Fibroblast of skin of right quadriceps (primary cell): ENCODE measurements at places on chromosomes 1 and 21.

GRCh38 chr21:29805105-29805504, 134.7 kb downstream of the GRIK1 start:
- DNase-seq: no peak

GRCh38 chr21:40433538-40433937, 413.4 kb downstream of the DSCAM start:
- no peak for DNase-seq

GRCh38 chr1:8825985-8826481, 8.6 kb upstream of the RERE start:
- DNase-seq: peak; percentile 80

DNA sequence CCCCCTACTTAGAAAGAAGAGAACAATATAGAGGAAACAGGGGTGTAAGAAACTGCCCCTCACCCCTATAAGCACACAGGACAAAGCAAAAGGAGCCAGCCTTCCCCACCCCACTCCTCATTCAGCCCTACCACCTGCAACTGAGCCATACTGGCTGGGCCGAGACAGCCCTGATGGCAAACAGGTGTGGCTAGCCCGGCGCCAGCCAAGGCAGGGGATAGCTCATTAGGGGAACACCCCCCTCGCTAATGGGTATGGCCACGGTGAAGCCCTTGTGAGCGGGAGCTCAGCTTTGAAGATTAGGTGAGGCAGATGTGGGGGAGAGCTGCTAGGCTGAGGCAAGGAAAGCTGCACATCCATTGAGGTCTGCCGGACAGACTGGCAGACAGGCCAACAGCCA, 65.5 kb downstream of the ERI3 start:
- DNase-seq: no peak

DNA sequence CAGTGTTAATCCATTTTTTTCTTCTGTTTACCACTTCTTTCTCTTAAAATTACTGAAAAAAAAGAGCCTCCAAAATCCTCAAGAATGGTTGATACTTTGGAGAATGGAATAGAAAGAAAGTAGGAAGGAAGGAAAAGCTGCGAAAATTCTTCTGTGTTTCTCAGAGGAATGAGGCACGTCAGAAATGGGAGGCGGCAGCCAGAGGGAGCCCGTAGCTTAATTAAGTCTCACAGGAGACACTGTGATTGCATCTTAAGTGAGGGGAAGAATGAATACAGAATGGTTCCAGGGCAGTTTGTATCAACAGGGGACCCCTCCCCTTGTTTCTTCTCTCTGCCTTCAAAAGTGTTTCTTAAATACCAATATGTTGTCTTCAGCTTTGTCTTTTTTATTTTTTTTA, 1099.5 kb downstream of the PLA2G4A start:
- peak; percentile 29 for DNase-seq

DNA sequence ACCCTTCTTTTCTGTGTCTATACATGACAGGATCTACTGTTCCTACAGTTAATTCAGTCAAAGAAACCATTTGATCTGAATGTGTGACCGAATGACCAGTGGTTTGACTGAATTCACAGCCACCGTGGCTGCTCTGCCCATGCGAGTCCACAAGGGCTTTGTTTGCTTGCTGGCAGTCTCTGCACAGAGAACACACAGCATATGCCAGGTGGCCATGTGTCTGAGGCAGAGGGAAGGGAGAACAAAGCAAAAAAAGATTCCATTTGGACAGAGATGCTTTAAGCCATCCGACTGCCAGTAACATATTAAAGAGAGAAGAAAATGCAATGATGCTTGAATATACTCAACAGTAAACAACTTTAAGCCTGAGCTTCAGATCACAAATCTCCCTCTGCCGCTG, 737.8 kb upstream of the CXADR start:
- no peak for DNase-seq

GRCh38 chr21:19197950-19198349, 794.4 kb upstream of the TMPRSS15 start:
- DNase-seq: no peak

DNA sequence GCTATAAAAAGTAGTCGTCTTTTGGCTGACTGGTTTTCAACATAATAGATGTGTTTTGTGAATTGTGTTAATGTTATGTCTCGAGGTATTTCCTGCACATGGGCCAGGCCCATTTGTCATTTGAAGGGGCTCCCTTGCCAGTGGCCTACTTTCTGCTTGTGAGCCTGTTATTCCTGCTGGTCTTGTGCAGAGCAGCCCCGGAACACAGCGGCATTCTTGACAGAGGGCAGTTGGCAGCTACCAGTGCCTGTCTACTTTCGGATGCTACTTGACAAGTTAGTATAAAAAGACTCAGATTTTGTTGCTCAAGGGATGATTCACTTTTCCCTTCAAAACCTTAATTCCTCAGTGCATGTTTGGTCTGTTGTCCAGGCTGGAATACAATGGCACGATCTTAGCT, 28.5 kb downstream of the PGM1 start:
- DNase-seq: no peak

- DNase-seq: no peak
Measured at GRCh38 chr1:174376030-174376429, 71.7 kb upstream of the GPR52 start.

GRCh38 chr1:234094172-234094571, 189.7 kb downstream of the SLC35F3 start:
- DNase-seq: no peak

GRCh38 chr1:24536391-24536840, 19.5 kb upstream of the NCMAP start:
- DNase-seq: peak; percentile 65

DNA sequence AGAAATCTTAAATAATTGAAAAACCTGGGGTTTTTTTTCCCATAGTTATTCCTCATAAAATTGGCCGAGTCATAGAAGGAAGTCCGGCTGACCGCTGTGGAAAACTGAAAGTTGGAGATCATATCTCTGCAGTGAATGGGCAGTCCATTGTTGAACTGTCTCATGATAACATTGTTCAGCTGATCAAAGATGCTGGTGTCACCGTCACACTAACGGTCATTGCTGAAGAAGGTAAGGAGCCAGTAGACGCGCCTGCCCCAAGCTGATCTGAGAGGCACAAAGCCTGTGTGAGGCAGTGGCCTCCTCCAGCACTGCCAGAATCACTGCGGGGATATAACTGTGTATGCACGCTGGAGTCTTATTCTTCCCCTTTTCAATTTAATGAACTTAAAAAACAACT, 100.3 kb downstream of the PHTF1 start:
- no peak for DNase-seq

DNA sequence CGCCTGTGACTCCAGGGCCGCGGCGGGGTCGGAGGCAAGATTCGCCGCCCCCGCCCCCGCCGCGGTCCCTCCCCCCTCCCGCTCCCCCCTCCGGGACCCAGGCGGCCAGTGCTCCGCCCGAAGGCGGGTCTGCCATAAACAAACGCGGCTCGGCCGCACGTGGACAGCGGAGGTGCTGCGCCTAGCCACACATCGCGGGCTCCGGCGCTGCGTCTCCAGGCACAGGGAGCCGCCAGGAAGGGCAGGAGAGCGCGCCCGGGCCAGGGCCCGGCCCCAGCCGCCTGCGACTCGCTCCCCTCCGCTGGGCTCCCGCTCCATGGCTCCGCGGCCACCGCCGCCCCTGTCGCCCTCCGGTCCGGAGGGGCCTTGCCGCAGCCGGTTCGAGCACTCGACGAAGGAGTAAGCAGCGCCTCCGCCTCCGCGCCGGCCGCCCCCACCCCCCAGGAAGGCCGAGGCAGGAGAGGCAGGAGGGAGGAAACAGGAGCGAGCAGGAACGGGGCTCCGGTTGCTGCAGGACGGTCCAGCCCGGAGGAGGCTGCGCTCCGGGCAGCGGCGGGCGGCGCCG, at the start of gene SIM2:
TSS of gene SIM2 (plus strand) at position 135 of the 565 bp plus-strand sequence. CDS start 632 bp downstream, outside the sequence.
- no peak for DNase-seq

DNA sequence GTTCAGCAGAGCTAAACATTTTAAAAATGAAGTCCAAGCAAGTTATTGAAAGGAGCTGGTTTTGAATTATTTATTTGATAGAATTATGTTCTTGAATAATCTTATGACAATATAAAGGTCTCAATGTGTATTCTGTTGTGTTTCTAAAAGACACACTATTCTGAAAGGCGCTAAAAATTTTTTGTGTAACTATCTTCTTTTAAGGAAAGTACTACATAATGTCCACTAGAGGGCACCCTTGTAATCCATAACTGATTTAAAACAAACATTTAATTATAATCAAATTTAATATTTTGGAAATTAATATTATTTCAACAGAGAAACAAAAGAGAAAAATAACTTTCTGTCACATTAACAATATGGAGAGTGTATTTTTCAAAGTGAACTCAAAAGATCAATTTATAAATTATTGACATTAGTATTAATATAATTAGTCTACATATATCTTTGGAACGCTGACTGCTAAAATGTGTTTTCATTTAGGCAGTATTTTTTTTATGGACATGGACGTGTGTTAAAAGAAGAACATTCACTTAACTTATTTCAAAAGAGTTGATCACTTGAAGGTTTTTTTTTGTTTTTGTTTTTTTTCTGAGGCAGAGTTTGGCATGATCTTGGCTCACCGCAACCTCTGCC, 248.4 kb downstream of the DENND1B start:
- peak; percentile 16 for DNase-seq

GRCh38 chr1:115217150-115218033, 120.7 kb downstream of the NGF start:
- no peak for DNase-seq

GRCh38 chr1:214188835-214189234, 92.1 kb upstream of the SMYD2 start:
- DNase-seq: no peak

- DNase-seq: no peak
Measured at GRCh38 chr1:114103992-114104391, 49.7 kb downstream of the SYT6 start.

DNA sequence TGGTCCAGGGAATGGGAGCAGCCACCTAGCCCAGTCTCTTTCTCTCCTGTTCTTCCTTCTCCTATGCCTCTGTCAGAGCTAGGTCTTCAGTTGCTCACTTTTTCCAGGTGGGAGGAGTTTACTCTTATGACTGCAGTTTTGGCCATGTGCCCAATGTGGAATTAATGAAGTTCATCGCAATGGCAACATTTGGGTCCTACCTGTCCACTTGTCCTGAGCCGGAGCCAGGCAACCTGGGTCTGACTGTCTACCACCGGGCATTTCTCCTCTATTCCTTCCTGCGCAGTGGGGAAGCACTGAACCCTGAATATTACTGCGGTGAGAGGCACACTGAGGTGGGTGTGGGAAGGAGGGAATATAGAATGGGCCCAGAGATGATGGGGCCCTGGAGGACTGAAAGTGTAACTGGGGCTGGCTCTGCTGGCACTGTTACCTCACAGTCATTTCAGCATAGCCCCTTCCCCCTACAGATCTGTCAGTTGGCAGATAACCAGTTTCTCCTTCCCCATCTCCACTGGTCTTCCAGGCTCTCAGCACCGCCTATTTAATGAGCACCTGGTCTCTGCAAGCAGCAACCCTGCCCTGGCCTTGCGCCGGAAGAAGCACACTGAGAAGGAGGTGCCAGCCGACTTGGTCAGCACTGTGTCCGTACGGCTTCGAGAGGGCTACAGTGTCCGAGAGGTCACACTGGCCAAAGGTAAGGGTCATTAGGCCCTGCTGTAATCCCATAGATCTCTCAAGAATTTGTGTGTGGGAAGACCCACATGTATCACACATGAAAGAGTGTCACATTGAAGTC, 30.1 kb downstream of the SZT2 start:
- DNase-seq: no peak

DNA sequence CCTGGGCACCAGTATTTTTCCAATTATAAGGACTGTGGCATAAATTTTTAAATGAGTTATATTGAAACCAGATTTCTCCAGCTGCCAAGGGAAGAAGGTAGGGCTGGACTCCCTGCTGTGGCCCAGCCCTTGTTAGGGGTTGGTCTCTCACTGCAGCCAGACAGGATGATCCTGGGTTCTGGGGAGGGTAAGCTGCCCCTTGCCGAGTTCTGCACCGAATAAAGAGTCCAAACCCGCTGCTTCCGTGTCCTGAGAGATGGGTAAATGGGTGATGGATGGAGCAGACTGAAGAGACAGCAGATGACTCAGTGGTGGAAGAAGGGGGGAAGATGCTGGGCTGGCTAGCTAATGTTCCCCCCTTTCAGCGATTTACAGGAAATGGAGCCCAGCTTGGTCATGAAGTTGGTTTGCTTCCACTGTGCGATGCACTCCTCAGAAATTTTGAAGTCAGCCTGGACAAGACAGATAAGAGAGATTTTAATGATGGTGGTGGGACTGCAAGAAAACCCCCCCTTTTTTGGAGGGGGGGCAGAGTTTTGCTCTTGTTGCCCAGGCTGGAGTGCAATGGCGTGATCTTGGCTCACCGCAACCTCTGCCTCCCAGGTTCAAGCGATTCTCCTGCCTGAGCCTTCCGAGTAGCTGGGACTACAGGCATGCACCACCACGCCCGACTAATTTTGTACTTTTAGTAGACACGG, 41.4 kb downstream of the YARS1 start:
- peak; percentile 77 for DNase-seq

- no peak for DNase-seq
Measured at GRCh38 chr21:43311301-43311817, 115.6 kb downstream of the SIK1 start.

GRCh38 chr1:18541046-18541795, 60.5 kb downstream of the KLHDC7A start:
- DNase-seq: no peak

GRCh38 chr1:74530892-74531291, 18.5 kb upstream of the LRRC53 start:
- DNase-seq: no peak

GRCh38 chr1:89973471-89974127, 21.3 kb upstream of the ZNF326 start:
- no peak for DNase-seq

GRCh38 chr1:15322648-15323350, 75.8 kb downstream of the FHAD1 start:
- no peak for DNase-seq

GRCh38 chr1:43048601-43049011, 89.9 kb upstream of the SLC2A1 start:
- DNase-seq: no peak

- DNase-seq: no peak
Measured at GRCh38 chr1:33081554-33082305, 777 bp downstream of the AZIN2 start.

GRCh38 chr1:48858200-48858920, 81.7 kb upstream of the BEND5 start:
- peak; percentile 77 for DNase-seq

GRCh38 chr1:77649127-77649526, 33.3 kb downstream of the ZZZ3 start:
- no peak for DNase-seq

DNA sequence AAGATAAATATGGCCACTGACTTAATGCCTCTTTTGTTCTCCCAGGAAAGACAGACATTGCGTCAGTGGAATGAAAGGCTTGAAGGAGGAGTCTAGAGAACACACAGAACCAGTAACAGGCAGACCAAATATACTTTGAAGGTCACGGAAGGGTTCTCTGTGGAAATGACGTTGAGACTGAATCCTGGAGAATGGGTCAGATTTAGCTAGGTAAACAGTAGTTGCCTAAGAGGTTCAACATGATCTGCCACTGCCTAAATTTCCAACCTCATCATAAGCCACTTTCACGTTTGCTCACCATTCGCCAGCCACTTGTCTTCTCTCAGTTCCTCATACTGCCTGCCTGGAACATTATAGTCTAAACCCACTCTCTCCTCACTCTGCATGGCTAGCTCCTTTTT, 20.5 kb downstream of the PLA2G4A start:
- no peak for DNase-seq
